Activated T-cell treated with anti-CD3 and anti-CD28 coated beads, Interleukin-2, amount 50 U/mL, for 4 hours (primary cell): ENCODE measurements at places on chromosomes 16 and 17.
A peak's percentile ranks its signal among the peaks of the same experiment; 100 is the strongest.

DNA sequence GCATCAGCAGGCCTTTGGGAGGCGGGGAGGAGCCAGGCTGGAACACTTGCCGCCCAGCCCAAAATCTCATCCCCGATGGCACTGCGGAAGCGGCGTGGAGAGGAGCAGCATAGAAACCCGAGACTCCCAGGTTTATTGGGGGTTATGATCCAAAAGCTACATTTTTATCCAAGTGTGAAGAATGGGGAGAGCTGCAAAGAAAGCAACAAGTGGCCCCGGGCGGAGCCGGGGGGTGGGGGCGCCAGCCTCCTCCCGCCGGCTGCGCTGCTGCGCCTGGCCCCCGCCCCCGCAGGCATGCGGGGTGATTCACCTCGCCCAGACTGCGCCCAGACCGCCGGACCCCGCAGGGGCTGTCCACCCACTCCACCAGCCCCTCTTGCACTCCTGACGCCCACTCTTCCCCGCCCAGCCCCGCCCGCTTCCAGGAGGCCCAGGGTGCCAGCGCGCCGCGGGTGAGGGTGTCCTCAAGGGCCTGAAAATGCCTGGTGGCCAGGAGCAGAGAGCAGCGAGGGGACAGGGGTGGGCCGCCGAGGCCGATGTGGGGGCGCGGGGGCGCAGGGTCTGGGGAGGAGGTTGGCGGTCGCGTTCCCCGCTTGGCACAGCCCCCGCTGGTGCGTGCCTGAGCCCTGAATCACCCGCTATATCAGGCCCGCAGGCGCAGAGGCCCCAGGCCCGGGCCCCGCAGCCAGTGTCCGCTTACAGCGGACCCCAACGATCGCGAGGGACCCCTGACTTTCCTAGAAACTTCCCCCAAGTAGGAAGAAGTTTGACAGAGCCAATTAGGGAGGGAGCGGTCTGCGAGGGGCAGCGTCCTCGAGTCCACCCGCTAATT, 1.3 kb downstream of the CAVIN1 start:
- no peak for DNase-seq

DNA sequence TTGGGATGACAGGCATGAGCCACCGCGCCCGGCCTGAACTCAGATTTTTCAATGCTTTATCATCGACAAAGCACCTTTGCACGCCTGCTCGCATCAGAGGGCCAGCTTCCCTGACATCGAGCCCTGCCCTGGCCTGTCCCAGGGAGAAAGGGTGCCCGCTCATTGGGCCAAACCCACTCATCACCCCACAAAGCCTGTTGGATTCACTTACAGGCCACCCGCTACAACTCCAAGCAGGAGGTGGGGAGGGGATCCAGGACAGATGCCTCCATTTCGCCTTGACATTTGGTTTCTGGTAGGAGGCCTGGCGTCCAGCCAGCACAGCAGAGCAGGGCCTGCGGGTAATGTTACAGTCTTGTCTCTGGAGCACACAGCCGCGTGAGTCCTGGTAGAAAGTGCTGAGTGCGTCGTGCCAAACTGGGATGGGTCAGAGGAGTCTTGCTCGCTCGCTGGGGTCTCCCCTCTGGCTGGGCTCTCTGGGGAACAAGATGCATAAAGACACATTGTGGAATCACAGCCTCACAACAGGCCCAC, 19.8 kb downstream of the SMTNL2 start:
- DNase-seq: no peak

GRCh38 chr16:2231016-2231931, 5.0 kb upstream of the DNASE1L2 start:
- DNase-seq: no peak

DNA sequence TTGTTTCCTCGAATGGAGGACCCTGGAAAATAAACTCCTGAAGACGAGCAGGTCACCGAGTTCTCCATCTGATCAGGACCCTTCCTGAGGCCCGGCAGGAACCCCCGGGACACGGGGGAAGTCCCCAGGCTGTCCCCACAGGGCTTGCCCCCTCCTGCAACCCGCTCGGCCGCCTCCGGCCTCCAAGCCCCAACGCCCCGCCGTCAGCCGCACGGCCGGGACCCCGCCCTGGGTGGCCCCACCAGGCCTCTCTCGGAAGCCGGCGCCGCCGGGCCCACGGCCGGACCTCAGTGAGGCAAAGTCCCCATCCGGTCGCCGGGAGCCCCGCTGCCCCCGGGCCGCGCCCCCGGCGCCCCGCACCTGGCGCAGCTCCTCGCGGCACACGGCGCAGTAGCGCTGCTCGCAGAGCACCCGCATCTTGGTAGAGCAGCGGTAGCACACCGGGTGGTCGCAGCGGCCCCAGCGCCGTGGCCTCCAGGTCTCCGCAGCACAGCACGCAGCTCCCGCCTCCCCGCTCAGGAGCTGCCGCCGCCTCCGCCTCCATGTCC, 383 bp downstream of the ZNF598 start:
- DNase-seq: no peak

DNA sequence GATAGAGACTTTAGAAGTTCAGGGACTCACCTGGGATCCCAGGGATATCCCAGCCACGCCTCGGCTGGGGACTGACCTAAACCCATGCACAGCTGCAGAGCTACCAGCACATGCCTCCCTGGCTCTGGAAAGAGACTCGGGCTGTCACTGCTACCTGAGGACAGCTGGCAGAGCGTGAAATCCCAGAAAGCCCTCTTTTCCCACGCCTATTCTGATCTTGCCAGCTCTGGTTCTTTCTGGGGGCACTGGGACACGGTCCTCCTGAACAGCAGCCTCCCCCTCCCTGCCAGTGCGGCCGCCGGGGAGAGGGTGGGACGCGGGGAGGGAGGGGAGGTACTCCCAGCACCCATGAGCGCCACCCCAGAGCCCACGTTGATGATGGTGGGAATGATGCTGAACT, 10.8 kb downstream of the P2RX5 start:
- DNase-seq: no peak

DNA sequence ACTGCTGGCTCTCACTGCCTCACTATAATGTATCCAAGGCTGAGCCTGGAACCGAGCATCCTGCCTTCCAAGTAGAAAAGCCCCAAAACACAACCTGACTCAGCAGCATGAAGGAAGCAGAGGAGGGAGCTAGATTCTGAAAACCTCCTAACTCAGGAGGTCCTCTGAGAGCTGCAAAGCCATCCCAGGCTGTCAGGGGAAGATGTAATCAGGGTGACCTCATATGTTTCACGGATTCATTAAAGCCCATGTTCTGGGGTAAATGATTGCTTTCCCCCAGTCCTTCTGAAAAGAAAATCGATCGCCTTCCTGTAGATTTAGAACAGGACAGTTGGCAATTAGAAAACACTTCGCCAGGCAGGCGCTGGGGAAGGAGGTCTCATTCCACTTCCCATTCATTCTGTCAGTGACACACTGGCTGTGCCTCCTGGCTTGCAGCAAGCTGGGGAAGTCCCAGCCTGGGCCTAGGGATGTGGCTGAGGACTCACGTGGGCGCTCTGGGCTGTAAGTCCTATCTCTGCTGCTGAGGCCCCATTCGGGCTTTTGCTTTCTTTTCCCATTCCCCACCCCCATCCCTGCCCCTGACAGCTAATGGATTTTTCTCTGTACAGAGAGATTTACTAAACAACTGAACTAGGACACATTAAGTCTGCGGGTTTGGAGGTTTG, 75.7 kb upstream of the TMEM132E start:
- no peak for DNase-seq

- DNase-seq: no peak
These were observed 167.8 kb downstream of the KATNIP start for GRCh38 chr16:27717726-27718125.

DNA sequence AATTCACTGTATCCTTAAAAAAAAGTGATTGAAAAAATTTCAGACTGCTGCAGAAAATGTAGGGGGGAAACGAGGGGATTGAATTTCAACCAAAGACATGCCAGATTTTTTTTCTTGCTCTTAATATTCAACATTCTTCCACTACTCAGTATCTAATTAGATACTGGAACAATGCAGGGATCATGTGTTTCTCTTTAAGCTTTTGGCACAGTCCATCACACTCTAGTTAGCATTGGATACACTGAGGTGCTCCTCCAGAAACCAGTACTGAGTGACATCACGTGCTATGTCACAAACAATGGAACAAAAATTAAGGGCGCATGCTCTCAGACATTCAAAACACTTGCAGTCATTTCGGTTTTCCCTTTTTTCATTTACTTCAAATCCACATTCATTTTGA, 298.6 kb upstream of the PSMD7 start:
- no peak for DNase-seq

DNA sequence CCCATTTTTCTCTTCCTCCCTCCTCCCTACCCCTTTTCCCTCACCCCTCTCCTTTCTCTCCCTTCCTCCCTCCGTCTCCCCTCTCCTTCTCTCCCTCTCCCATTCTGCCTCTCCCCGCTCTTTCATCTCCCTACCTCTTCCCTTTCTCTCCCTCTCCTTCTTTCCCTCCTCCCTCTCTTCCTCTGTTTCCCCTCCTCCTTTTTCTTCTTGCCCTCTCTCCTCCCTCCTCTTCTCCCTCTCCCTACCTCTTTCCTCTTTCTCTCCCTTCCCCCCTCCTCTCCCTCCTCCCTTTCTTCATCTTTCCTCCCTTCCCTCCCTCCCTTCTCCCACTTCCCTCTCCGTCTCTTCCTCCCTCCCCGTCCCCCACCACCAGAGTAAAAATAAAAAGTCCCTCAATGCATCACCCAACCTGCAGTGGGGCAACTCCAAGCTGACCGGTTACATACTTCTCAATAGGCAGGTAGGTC, 10.4 kb downstream of the CHD9NB start:
- DNase-seq: no peak

DNA sequence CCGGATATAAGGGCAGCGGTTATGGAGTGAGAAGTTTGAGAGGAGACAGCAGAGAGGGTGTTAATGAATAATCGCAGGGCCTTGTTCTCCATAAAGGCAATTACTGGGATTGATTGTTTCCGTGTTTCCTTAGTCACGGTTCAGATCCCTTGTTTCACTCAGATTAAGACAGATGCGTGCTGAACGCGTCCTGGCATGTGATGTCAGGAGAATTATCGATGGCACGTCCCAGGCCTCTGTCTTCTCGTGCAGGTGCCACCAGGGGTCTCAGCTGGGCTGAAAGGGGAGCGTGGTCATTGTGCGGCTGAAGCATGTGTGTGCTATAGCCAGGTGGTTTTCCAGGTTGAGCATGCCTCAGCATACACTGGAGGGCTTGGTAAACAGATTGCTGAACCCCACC, 142.4 kb upstream of the NOL11 start:
- no peak for DNase-seq

DNA sequence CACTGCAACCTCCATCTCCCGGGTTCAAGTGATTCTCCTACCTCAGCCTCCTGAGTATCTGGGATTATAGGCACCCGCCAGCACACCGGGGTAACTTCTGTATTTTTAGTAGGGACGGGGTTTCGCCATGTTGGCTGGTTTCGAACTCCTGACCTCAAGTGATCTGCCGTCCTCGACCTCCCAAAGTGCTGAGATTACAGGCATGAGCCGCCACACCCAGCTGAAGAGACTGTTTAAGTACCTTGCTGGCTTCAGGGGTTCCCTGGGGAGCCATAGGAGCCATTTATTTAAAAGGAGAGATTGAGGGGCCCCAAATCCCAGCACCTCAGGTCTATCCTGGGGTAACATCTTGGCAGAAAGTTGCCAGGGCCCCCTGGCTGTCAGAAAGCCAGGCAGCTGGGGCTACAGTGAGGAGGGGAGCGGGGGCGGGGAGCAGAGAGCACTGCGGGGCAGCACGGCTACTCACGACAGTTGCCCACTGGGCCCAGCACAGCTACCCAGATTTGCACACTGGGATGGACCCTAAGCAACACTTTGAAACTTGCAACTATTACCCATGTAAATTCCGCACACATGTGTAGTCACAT, 1.6 kb downstream of the SNAI3 start:
- DNase-seq: no peak

- no peak for DNase-seq
These were observed 31.1 kb upstream of the CPNE2 start for GRCh38 chr16:57061084-57061905.

- DNase-seq: no peak
These were observed 471.9 kb downstream of the HS3ST3B1 start for GRCh38 chr17:14772776-14773175.

DNA sequence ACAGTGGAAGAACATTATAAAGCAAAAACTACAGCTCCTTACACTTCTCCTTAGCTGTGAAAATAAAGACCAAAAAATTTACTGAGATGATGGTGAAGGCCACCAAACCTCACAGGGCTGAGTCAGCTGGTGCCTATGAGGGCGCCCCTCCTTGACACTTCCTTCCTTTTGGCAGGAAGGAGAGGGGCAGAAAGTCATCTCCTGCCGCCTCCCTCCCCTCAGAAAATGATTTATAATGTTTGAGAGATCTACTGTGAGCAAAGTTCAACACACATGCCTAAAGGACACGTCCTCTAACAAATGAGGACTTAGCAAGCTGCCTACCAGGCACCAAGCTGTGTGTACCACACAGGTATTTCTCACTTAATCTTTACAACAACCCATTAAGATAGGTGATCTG, 245.7 kb downstream of the PRKCA start:
- DNase-seq: peak; percentile 38

DNA sequence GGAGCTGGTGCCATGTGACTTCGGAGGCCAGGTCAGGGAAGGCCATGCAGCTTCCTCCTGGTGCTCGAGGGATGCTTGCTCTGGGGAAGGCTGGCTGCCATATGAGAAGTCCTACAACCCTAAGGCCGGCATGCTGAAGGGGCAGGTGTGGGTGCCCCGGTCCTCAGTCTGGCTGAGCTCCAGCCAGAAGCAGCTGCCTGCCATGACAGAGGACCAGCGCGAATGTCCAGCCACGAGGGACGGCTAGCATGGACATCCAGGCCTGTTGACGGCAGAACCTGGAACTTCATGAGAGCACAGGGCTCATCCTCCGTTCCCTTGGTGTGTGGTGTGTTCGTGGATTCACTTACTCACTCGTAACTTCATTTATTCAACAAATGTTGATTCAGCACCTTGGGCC, 140.6 kb downstream of the IRF8 start:
- DNase-seq: no peak

GRCh38 chr17:80874866-80875445, 116.7 kb upstream of the CHMP6 start:
- no peak for DNase-seq

- DNase-seq: peak; percentile 19
These were observed 146.1 kb downstream of the IRF8 start for GRCh38 chr16:86044881-86045590.

- no peak for DNase-seq
These were observed 75.8 kb downstream of the UTP18 start for GRCh38 chr17:51335883-51336822.

GRCh38 chr17:43952724-43953666, 745 bp downstream of the PYY start:
- DNase-seq: no peak

GRCh38 chr16:65213866-65214595, 92.2 kb upstream of the CDH11 start:
- no peak for DNase-seq

- peak; percentile 31 for DNase-seq
These were observed 53.4 kb downstream of the MFSD11 start for GRCh38 chr17:76791053-76791980.

- no peak for DNase-seq
These were observed 8.3 kb downstream of the TUBB3 start for GRCh38 chr16:89931305-89931896.

GRCh38 chr17:8109661-8110455, 8.5 kb downstream of the ALOXE3 start:
- DNase-seq: peak; percentile 79
